ENCODE measurements at places on chromosomes 16 and 17. TPM values are rescaled to one million over a fixed set of nuclear protein-coding genes. Genes with fewer than 3 reads are reported as not detected.

The SLFN14 gene
- not detected for total RNA-seq

The SOCS1 gene
- 1.5 TPM for total RNA-seq

The HSDL1 gene
- total RNA-seq, result 9.0 TPM

The KRT14 gene
- total RNA-seq, result 0.34 TPM

The GPRC5B gene
- total RNA-seq, result 6.6 TPM

The PRCD gene
- total RNA-seq, result 5.7 TPM

The RAB37 gene
- total RNA-seq, result 0.06 TPM

The CCL4 gene
- total RNA-seq, result not detected

The IRX5 gene
- 1.1 TPM for total RNA-seq

The WNT9B gene
- total RNA-seq, result not detected

The NPIPB13 gene
- total RNA-seq, result 1.7 TPM

Data from cardiac ventricle fibroblast (primary cell).